ENCODE measurements at places on chromosomes 12 and 14. TPM values are rescaled to one million over a fixed set of nuclear protein-coding genes. Genes with fewer than 3 reads are reported as not detected.

- DNase-seq, result no peak
These were observed 72.8 kb upstream of the BBS10 start for GRCh38 chr12:76421046-76421445.

DNA sequence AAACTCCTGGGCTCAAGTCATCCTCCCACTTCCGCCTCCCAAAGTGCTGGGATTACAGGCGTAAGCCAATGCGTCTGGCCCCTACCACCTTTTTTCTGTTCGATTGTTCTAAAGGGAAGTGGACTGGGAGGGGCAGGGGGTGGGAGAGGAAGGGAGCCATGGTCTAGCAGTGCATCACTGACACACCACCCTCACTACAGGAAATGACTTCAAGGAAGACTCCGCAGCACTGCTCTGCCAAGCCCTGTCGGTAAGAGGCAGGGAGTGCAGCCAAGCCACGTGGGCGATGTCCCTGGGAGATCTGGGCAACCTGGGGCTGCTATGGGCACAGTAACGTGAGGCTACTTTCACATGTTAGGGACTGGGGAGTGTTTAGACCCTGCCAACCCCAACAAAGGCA, 18.0 kb downstream of the LRRC74A start:
- DNase-seq, result peak; percentile 76

DNA sequence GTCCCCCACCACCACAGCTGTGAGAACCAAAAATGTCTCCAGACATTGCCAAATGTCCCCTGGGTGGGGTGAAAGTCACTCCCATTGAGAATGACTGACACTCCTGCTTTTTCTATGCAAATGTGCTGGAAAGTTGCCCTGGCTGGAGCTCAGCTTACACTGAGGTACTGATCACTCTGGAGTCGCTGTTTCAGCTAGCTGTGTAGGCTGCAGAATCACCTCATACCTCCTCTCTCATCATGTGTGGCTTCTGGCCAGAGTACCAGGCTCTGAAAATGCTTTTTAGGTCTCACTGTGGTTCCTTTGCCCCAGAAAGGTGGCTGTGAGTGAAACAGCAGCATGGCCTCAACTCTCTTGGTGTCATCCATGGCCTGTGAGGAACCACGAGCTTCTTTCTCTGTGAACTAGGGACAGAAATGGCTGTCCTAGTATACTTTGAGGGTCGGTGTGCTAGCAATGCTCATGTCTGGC, 414.4 kb downstream of the DPF3 start:
- no peak for DNase-seq

The JAG2 gene
- total RNA-seq, result 17.3 TPM

DNA sequence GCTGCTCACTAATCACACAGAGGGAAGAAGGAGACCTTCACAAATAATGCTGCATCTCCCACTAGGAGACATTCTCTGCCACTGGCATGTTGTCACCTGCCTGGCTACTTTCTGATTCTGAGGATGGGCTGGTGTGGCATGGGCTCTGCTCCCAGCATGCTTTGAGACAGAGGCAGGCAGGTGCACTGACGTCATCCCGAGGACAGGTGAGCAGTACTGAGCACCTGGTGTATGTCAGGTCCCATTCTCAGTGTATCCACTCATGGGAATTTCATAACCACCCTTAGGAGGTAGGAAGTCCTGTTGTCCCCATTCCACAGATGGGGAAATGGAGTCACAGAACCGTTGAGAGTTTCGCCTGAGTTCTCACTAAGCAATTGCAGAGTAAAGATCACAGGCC, 597.9 kb downstream of the VRK1 start:
- no peak for DNase-seq

GRCh38 chr14:23024612-23025075, 10.1 kb downstream of the PSMB5 start:
- DNase-seq, result no peak

DNA sequence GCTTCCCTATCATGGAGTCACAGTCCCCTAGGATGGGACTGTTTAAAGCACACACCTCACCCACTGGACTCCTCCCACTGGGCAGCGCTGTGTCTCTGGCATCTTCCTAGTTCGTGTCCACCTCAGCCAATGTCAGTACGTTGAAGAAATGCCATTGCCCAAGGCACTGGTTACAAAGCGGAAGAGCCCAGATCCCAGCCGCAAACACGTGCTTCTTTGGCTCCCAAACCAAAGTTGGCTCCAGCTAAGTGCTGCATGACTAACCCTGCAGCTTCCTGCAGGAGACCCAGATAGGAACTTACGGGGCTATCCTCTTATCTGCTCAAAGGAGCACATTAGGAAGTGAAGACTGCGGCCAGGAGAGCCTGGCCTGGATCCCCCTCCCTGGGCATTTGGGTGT, 9.3 kb downstream of the SYNE3 start:
- peak; percentile 89 for DNase-seq

DNA sequence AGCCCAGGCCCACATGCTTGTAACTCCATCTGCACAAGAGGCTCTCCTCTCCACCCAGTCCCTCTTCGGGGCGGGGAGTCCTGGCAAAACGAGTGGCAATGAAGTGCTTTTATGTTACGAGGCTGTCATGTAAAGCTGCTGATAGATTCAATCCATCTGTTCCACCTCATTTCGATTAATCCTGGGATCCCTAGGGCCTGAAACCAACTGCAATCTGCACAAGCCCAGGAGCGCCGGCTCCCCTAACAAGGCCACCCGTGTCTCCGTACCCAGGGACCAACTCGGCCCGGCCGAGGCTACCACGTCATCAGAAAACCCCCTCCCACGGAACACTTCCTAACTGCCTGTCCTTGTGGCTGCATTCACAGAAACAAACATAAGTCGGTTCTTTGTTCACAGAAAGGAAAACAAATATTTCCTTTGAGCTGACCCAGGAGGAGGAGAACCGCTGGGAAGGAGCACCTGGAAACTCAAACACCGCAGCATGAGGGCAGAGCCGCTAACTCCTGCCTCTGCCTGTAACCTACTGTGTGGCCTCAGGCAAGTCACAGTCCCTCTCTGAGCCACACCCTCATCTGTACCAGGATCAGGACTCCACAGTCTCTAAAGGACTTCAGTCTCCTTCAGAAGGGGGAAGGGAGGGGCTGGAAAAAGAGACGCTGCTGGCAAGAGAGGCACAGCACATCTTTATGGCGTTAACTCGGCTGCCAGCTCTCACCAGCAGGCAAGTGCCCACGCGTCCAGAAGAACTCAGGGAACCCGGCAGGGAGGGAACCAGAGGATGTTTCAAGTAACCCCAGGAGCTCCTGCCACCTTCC, 47.8 kb downstream of the CCDC88C start:
- no peak for DNase-seq

DNA sequence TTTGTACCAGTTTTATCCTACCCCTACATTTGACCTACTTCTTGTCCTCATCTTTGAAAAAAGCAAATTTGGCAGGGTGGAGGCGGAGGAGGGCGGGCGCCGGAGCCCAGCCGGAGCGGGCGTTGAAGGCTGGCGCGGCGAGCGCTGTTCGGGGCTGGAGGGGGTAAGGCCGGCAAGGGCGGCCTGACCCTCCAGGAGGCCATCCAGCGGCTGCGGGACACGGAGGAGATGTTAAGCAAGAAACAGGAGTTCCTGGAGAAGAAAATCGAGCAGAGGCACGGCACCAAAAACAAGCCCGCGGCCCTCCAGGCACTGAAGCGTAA, 27.2 kb downstream of the FBXO34 start:
- DNase-seq, result no peak

DNA sequence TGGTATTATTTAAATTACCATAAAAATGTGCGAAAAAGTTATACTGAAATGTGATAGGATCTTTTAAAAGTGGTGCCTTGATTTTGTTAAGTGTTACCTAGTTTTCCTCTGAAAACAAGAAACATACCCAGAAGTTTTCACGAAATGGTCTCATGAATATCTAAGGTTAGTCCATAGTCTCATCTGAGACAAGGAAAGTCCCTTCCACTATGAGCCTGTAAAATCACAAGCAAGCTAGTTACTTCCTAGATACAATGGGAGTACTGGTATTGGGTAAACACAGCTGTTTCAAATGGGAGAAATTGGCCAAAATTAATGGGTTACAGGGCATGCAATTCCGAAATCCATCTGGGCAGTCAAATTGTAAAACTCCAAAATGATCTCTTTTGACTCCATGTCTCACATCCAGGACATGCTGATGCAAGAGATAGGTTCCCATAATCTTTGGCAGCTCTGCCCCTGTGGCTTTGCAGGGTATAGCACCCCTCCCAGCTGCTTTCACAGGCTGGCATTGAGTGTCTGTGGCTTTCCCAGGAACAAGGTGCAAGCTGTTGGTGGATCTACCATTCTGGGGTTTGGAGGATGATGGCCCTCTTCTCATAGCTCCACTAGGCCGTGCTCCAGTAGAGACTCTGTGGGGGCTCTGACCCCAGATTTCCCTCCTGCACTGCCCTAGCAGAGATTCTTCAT, 271.4 kb downstream of the NAV3 start:
- DNase-seq, result no peak

DNA sequence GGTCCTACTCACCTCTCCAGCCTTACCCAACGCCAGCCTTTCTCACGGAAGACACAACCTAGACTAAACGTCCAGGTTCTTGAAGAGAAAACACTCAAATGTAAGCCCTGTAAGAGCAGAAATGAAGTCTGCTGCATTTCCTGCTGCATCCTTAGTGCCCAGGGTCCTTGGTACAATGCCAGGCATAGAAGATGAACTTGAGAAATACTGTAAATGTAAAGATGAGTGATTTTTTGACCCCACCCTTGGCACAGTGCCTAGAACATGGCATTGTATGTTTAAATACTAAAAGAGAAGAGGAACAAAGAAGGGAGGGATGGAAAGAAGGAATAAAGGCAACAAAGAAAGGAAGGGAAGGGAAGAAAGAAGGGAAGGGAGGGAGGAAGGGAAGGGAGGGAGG, 514.6 kb downstream of the MED13L start:
- no peak for DNase-seq

The IL26 gene
- not detected for total RNA-seq

The GPRC5D gene
- not detected for total RNA-seq

The PLBD1 gene
- total RNA-seq, result 15.1 TPM

DNA sequence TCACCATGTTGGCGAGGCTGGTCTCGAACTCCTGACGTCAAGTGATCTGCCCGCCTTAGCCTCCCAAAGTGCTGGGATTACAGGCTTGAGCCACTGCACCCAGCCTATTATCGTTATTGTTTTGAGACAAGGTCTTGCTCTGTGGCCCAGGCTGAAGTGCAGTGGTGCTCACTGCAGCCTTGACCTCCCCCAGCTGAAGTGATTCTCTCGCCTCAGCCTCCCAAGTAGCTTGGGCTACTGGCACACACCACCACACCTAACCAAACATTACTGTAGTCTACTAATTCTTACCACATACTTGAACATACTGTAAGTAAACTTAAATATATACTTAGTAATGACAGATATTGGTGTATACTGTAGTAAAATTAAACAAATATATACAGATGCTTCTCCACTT, 4.5 kb upstream of the CDCA4 start:
- no peak for DNase-seq

The LALBA gene
- total RNA-seq, result not detected

GRCh38 chr12:80936642-80937390, 918 bp downstream of the LIN7A start:
- DNase-seq, result no peak

The ADAM20 gene
- total RNA-seq, result 0.43 TPM
